ENCODE measurements at places on chromosomes 4 and X.

- no peak for DNase-seq
Measured at GRCh38 chr4:87937523-87937922, 38.0 kb upstream of the SPP1 start.

- no peak for DNase-seq
Measured at GRCh38 chr4:154616731-154617130, 4.3 kb upstream of the FGG start.

DNA sequence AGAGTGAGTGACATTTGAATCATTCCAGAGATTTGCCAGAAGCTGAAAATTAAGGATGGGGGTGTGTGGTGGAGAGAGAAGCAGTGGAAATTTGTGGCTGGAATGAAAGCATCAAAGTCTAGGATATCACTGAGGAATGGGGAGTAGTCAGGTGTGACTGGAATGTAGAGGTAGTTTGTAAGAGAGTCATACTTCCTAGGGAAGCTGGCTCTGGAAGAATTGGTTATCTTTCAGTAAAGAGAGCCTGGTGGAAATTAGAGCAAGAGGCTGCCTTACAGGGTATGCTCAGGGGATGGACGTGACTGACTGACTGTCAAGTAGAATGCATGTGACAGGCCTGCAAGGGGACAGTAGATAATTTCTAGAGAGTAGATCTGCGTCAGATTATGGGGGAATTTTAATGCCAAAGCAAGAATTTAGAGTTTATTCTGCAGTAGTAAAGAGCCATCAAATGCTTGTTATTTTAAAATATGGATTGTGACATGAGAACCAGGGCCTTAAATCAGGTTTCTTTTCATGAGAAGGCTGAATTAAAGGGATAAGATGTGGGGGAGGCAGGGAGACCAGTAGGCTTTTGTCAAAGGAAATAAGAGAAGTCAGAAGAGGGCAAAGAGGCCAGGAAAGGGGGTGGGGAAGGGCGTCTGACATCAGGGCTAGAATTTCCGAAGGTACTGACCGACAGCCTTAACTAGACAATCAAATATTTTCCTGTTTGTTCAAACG is 109.9 kb downstream of the AFF1 start:
- no peak for DNase-seq

DNA sequence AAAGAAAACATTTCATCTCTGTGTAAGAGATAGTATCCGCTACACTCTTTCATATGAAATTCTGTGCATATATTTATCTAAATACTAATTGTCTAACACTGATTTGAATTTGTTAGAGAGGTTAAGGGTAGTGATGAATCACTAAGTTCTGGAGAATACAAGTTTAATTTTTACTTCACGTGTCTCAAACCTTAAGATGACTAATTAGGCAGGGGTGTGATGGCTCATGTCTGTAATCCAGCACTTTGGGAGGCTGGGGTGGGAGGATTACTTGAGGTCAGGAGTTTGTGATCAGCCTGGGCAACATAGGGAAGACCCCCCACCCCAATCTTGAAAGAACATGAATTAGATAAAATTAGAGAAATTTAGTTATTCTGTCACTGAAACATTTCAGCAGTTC is 2241.9 kb downstream of the PCDH7 start:
- DNase-seq: no peak

DNA sequence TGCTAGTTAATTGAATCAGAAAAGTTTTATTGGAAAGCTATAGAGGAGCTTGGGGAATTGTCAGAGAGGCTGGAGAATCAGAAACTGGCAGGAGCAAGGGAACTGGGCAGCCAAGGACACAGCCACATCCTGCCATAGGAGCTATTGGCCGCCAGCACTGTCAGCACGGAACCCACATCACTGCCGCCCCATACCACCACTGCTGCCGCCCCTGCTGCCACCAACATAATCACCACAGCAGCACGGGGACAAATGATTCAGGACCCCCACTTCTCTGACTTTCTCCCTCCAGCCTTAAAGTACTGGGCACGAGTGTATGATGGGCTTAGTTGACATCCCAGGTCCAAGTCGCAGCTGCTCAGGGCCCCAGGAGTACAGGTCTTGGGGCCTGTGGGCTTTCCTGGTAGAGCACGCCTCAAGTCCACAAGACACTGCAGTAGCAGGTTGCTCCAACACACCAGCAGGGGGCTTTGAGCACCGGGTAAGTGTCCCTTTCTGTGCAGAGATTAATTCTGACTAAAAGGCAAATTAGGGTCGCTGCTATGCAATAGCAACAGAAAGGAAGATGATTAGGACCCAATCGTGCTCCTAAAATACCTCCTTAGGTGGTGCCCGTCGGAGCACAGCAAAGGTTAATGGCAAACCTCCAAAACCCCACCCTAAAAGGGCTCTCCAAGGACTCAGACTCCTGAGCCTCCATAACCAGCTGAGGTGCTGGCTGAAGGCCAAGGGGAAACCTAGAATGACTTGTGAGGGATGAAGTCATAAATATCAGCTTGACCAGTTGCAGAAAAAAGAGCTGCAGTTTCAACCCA is 6.9 kb downstream of the PJA1 start:
- peak; percentile 21 for DNase-seq

GRCh38 chrX:107701493-107702121 is 73.3 kb downstream of the PRPS1 start:
- DNase-seq: no peak

- DNase-seq: no peak
Measured at GRCh38 chr4:40255393-40256281, 58.8 kb downstream of the RHOH start.

DNA sequence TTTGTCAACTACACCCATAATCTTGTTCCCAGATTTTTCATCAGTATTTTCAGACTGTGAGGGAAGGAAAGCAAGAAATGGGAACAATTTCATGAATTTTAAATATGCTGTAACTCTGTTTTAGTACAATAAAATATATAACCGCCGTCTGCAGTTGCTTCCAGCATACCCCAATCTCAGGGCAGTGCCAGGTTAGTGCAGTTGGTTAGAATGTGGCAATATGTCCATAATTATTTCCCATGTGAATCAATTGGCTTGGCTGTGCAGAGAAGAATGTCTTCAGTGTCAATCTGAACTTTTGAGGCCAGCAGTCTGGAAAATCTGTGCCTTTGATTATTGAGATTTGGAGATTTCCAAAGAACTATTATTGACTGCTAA is 5.0 kb upstream of the MMAA start:
- DNase-seq: no peak

DNA sequence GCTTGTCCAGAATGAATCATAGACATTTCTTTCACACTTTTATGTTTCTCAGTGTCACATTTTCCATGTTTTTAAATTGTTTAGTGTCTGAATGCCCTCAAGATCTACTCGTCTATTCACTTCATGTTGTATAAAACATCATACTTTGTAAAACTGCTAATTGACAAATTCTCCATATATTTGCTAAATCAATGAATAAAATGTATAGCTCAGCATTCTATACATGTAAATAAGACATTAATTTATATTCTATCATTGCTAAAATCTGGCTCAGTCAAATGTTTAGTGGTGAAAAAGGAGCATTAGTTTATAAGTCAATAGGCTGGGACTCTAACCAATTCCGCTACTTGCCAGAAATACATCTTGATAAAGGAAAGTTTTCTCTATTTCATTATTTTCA is 379.6 kb downstream of the NAF1 start:
- no peak for DNase-seq

DNA sequence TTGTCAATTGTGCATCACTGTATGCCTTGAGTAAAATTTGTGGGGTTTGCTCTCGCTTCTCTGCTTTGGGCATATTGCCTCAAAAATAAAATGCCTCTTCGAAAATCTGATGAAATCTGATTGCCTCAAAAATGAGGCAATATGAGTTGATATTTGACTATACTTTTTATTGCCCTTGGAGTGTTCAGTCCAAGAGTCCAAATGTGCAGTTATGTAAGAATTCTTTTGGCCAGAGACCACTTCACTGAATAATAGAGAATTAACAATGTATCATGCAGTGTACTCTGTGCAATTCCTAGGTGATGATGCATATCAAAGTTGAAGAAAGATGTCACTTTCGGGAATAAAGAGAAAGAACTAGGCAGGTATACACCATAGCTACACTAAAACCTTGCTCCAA is 8.6 kb downstream of the MAOA start:
- DNase-seq: no peak

- DNase-seq: no peak
Measured at GRCh38 chrX:24412637-24413363, 52.3 kb upstream of the PDK3 start.

GRCh38 chr4:71130827-71131603 is 137.6 kb downstream of the DCK start:
- no peak for DNase-seq

- DNase-seq: no peak
Measured at GRCh38 chr4:147730333-147730732, 1.6 kb upstream of the ARHGAP10 start.

DNA sequence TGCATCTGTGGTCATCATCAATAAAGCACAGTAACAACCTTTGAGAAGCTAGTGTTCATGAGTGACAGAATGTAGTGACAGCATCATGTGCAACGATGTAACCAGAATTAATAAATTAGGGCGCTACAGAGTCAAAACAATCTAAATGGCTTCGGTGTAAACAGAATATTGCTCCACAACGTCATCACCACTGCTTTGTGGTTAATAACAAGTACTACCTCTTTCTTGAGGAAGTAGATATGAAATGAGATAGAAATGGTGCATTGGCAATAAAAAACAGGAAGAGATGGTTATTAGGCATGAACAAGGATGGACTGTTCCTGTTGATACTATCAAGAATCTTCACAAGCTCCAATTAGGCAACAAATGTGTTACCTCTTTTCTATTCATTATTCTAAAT is 8.7 kb upstream of the PDHA2 start:
- DNase-seq: no peak

GRCh38 chrX:46317163-46317562 is 228.1 kb downstream of the ZNF674 start:
- no peak for DNase-seq

GRCh38 chr4:185013417-185014125 is 4.7 kb upstream of the HELT start:
- DNase-seq: no peak

GRCh38 chr4:40960941-40961340 is 211.2 kb downstream of the NSUN7 start:
- no peak for DNase-seq

GRCh38 chr4:74084984-74085383 is 14.0 kb downstream of the CXCL2 start:
- no peak for DNase-seq

GRCh38 chr4:2789351-2789750 is 3.5 kb upstream of the SH3BP2 start:
- DNase-seq: no peak

DNA sequence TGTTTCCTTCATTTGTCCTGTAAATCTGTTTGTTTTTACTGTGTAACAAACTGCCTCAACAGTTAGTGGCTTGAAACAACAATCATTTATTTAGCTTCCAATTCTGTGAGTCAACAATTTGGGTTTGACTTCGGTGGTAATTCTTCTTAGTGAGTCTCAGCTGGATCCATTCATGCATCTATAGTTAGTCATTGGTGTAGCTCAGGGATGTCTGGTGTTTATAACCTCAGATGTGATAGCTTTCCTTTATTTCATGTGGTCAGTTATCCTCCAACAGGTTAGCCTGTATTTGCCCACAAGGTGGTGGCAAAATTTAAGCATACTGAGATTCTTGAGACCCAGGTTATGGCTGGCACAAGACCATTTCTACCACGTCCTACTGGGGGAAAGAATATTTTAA is 1267.2 kb downstream of the RAPGEF2 start:
- no peak for DNase-seq

GRCh38 chr4:19930742-19931141 is 321.0 kb upstream of the SLIT2 start:
- DNase-seq: no peak

DNA sequence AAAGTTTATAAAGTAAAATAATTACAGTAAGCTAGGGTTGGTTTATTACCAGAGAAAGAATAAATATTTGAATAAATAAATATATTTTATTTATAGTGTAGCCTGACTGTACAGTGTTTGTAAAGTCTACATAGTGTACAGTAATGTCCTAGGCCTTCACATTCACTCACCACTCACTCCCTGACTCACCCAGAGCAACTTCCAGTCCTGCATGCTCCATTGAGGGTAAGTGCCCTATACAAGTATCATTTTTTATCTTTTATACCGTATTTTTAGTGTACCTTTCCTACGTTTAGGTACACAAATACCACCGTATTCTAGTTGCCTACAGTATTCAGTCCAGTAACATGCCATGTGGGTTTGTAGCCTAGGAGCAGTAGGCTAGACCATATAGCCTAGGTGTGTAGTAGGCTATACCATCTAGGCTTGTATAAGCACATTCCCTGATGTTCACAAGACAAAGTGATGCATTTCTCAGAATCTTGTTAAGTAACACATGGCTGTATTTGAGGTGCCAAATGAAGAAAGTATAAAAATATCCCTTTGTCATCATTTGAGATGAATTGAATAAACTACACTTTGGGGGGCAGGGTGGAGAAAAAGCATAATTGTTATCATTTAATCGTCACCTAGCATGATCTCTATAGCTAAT is 14.7 kb upstream of the KLHL8 start:
- DNase-seq: no peak

- no peak for DNase-seq
Measured at GRCh38 chrX:15515931-15516330, 15.3 kb downstream of the BMX start.

- no peak for DNase-seq
Measured at GRCh38 chrX:129743821-129744220, 5.0 kb downstream of the XPNPEP2 start.

DNA sequence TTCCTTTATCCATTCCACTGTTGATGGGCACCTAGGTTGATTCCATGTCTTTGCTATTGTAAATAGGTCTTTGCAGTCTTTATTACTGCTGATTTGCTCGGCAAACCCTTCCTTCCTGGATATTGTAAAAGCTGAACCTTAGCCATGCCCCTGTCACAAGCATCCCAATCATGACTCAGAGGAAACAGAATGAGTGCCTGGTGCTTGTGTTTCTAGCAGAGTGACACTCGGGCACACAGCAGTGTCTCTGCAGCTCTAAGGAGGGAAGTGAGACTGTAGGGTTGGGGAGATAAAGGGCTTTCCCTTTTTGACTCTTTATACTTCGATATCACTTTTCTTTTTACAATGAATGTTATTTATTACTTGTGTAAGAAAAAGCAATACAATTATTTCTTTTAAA is 83.3 kb downstream of the AKAP4 start:
- no peak for DNase-seq

DNA sequence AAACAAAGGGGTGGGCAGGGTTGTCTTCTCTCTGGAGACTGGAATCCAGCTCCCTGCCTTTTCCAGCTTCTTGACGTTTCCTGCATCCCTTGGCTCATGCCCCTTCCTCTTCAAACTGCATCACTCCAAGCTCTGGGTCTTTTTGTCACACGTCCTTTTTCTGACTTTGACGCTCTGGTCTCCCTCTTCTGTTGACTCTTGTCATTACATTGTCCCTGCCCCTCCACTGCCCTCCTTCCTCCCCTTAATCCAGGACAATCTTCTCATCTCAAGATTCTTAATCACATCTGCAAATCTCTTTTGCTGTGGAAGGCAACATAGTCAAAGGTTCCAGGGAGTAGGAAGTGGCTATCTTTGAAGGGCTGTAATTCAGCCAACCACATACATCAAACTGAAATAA is 178.3 kb downstream of the TMA16 start:
- no peak for DNase-seq

GRCh38 chr4:186170966-186171365 is 20.4 kb upstream of the CYP4V2 start:
- DNase-seq: no peak

All from stimulated activated CD4-positive, alpha-beta T cell treated with anti-CD3 and anti-CD28 coated beads, Interleukin-4, amount 100 ng/mL, for 1 hour (primary cell).